ENCODE measurements at places on chromosomes 3 and 15.

DNA sequence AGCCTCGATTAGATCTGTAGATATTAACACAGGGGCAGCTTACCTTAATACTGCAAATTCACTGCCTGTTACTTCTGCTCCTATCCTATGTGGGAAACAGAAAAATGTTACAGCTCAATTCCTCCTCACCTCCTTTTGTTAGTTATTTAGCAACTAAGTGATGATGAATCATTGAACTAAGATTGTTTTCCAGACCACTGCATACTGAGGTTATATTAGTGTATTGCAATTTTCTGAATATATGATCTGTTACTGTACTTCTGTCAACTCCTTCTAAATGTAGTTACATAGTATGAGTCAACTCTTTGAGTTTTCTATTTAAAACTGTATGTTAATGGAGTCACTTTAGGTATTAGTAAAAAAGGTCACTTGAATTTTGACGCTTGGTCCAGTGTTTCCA is 331.5 kb upstream of the SLCO3A1 start:
- DNase-seq, result peak; percentile 27

DNA sequence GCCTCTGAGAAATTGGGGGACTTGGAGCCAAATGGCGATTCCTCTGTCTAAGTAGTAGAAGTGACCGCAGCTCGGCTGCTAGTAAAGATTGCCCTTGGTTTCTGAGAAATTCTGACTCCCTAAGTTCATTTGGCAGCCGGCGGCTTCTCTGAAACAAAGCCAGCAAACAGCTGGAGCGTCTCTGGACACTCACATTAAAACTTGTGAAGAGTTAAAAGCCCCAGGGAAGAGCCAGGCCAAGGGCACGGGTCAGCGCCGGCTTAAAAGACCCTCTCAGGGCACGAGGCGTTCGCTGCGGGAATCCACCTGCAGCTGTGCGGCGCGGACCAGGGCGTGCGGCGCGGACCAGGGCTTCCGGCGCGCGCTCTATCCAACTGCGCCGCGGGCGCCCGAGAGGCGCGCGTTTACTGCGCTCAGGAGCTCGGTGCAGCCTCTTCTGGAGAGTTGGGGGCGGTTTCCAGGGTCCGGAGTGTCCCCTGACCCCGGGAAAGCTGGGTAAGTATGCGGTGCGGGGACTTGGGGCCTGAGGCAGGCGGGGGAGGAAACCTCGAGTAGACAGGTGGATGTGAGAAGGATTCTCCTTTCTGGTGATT is at the start of gene COL6A5:
TSS of gene COL6A5 (plus strand) at position 186 of the 593 bp plus-strand sequence. CDS start 27,967 bp downstream, outside the sequence.
- DNase-seq, result no peak

GRCh38 chr3:62876064-62876463 is 848 bp upstream of the CADPS start:
- peak; percentile 12 for DNase-seq

DNA sequence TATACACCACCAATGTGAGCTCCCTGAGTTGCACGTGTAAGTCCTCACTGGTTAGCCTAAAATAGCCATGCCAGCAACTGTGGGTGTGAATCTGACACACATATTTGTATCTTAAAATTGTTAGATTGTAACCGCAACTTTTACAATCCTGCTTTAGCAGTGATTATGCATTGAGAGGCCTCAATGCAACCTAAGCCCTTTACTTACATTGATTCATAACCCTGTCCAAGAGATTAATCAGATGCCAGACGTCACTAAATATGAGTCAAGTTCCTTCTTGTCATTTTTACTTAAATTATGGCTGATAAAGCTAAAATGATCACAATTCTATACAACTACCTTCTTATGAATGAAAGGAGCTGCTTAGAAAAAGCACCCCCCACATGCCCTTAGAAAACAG is 46.9 kb downstream of the IL17RD start:
- DNase-seq, result no peak

GRCh38 chr3:157785102-157785826 is 282.0 kb upstream of the VEPH1 start:
- peak; percentile 97 for DNase-seq

DNA sequence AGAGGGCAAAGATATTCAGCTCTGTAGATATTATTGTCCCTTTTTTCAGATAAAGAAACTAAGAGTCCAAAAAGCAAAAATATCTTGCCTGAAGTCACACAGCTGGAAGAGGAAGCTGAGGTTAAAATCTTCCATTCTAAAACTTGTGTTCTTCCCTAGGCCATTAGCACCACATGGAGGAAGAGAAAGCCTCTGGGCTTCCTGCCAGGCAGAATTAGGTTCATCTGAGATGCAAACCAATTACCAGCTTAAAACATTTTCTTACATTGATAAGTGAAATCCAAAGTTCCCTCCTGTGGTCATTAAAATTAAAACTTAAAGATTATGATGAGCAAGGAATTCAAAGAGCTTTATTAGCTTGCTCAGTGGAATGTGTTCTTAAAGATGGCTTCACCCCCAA is 235.3 kb upstream of the SETMAR start:
- DNase-seq, result no peak

DNA sequence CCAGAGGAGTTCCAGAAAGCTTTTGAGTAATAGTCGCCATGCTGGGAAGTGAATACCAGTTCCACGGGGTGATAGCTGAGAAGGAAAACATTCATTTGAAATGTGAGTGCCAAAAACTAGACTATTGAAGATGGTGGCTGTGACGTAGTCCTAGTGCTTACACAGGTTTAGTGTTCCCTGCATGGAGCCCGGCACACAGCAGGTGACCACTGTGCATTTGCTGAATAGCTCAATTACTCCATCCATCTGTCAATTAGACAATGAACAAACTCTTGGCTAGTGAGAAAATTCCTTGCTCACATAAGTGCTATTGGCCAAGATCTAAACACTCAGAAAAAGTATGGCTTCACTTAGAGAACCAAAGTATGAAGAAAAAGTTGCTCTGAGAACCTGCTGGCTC is 448.1 kb upstream of the WNT5A start:
- no peak for DNase-seq

DNA sequence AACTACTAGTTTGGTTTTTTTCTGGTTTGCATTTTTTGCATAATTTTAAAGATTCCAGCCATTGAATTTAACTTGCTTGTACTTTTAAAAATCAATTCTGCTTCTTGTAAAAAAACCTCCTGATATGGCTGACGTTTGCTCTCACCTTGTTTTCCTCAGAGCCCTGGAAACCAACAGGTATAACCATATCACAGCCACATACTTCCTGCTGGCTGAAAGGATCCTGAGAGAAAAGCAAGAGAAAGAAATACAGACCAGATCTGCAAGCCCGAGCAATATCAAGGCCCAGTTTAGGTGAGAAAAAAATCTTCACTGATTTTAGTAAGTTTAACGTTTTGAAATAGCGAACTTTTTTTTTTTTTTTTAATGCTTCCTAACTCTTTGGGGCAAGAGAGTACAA is 56.8 kb downstream of the SNRK start:
- no peak for DNase-seq

DNA sequence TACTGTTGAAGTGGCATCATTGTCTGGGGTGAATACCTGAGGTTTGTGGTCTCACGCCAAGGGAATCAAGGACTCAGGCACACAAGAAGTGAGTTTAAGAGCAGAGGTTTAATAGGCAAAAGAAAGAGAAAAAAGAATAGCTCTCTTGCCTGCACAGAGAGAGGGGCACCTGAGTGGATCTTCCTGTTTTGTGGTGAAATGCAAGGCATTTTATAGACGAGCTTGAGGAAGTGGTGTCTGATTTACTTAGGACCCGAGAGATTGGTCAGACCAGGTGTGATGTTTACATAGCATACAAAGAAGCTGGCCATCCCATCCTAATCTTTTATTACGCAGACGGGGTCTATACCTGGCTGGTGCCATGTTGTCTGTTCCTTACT is 13.2 kb downstream of the CCR5 start:
- DNase-seq, result no peak

DNA sequence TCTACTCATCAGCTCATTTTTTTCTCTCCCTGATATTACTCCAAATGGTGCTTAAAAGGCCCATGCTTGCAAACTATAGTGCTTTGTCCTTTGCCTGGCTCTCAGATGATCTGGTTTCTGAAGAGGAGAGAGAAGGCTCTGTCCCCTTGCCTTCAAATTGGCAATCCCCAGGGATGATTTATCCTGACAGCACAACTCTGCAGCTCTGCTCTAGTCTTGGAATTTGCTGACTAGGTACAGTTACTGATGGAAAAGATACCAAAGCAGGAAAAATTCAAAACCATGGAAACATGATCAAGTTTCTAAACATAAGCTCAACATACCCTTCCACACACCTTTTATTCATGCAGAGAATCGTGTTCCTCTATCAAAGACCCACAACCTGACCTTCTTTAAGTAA is 106.7 kb upstream of the CADPS start:
- no peak for DNase-seq
